Stimulated activated CD8-positive, alpha-beta memory T cell treated with anti-CD3 and anti-CD28 coated beads, Interleukin-7, amount 100 ng/mL, for 1 hour (primary cell): ENCODE measurements at places on chromosomes 3 and 15.

- no peak for DNase-seq
Measured at GRCh38 chr15:68385240-68385561, 46.8 kb downstream of the ITGA11 start.

DNA sequence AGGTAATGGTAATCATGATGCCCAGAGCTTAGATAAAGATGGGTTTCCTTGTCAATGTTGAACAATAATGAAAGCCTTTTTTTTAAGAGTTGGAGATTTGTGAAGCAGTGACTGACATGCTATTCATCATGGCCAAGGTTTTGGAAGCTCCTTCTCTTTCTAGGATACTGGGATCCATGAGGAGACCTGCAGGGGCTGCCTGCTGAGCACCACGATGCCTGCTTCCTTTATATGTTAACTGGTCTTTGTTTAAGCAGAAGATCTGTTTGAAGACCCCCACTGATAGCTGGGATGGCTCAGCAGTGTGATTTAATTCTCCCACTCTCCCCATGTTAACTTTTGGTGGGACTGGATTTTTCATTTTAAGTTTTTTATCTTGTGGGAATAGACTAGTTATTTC is 15.8 kb downstream of the RBP1 start:
- no peak for DNase-seq

GRCh38 chr15:66076591-66077319 is 176.8 kb downstream of the MEGF11 start:
- DNase-seq = no peak

GRCh38 chr15:75038231-75038630 is 14.8 kb downstream of the PPCDC start:
- no peak for DNase-seq

DNA sequence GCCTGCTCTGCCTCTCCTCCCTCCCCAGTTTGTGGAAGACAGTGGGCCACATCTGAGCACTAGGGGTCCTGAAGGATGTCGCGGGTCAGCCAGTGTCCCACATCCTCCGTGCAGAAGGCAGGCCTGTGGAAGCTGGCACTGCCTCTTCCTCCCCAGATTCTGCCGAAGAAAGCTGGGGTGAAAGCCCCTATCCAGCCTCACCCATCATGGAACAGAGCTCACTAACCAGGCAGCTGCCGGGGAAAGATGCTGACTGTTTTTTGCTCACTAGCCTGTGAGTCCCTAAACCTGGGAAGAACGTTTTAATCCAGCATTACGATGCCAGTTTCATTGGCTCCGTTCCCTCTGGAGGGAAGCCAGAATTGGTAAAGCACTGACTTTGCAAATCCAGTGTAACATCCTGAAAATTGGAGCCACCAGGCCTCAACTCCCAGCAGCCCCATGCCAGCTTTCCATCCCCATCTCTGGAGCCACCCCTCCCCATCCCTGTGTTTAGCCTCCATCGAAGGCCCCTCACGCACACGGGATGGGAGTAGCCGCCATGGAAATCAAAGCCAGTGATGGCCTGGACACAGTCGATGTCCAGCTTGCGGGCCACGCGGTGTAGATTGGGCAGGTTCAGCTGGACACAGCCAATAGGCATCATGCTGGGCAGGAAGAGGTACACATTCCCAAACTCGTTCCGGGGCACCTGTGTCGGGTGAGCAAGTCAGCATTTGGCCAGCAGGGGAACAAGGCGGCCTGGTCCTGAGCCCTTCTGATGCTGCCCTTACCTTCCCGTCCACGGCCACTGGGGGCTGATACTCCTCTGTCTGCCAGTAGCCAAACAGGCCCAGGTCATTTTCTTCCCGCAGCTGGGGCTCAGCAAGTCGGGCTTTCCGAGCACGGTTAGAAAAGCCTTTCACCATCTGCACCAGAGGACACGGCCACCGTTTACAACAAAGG is 23.5 kb downstream of the TMEM43 start:
- DNase-seq = no peak

- DNase-seq = no peak
Measured at GRCh38 chr15:74548241-74548640, 7.2 kb downstream of the ARID3B start.
